MCF 10A (cell line): ENCODE measurements at places on chromosomes 2 and 18. TPM values are rescaled to one million over a fixed set of nuclear protein-coding genes. Genes with fewer than 3 reads are reported as not detected.

CRYBA2 gene
- total RNA-seq, result not detected in 2 replicates

ITM2C gene
- 20.4 and 21.9 TPM in 2 replicates for total RNA-seq

DNA sequence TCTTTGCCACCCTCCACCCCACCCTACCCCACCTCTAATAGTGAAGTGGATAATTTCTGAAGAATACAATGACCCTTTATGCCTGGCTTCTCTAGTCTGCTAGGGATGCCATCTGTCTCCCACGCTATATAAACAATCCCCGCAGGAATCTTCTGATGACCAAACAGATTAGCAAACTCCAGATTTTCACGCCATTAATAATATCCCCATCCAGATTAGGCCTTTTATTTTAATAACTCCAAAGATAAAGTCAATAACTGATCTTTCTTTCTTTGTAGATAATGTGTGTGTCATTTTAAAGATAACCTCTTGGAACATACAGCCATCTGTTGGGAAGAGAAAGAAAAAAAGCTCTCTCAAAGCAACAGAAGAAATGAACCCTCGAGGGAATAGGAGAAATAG lies 47.9 kb upstream of the CCDC150 start:
- H3K27ac ChIP-seq, result no peak overlapping the region
- no peak for DNase-seq
- H3K4me3 ChIP-seq, result peak overlapping the region; percentile 78
- peaks cover 10% of the 10 kb centered on the region for H3K4me1 ChIP-seq
- H3K36me3 ChIP-seq, result peaks cover 11% of the 10 kb centered on the region

DNA sequence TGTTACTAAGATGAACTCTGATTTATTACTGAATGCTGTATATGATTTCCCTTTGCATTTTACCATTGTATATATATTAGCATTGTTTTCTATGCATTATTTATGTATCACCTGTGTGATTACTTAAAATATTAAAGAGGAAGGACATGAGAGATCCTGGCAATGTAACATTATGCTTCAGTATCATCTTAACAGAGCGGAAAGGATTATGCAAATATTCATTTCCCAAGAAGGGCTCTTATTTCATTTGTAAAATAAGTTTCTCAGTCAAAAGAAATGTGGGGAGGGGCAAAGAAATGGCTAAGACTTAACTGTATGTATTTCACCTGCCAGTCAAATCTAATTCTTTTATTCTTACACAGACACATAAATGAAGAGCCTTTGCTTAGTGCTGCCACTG lies 654.2 kb upstream of the PKDCC start:
- H3K36me3 ChIP-seq, result no peaks in the 10 kb centered on the region
- DNase-seq, result no peak
- no peak overlapping the region for H3K4me3 ChIP-seq
- H3K27ac ChIP-seq, result no peak overlapping the region
- peaks cover 31% of the 10 kb centered on the region for H3K27me3 ChIP-seq

GRCh38 chr2:39154944-39155343 lies 34.1 kb upstream of the SOS1 start:
- no peaks in the 10 kb centered on the region for H3K27me3 ChIP-seq
- DNase-seq, result no peak
- H3K27ac ChIP-seq, result no peak overlapping the region

DNA sequence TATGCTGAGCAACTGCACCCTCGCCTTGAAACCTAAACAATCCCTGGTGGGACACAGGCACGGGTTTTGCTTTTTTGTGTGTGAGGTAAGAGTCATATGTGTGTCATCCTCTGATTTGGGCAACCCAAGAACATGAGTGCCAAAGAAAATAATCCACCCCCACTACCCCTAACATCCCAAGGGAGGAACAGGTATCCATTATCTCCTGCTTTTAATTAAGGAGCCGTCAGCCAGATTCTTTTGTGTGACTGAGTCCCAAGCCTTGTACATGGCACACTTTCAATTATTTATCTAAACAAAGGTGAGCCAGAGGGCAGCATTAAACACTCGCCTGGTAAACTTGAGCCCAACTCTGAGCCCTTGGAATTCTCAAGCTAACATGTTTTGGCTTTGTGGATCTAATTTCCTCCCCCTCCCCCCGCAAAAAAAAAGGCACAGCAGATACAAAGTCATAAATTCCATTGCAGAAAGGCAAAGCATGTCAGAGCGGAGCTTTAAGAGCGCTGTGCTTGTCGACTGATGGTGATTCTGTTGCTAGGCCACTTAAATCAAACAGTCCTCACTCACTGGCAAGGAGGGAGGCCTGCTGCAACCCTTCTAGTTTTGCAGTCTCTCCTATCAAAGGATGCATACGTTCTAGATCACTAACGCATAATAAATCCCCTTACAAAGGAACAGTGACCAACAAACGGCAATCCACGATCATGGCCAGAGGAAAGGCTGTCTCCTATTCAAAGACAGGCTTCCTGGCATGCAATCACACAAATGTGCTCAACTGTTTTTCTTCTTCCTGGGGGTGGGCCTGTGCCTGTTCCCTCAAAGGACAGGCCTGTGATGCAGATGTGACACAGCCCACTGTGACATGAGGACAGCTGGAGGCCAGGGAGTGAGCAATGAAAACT lies 143.5 kb upstream of the LMAN1 start:
- no peaks in the 10 kb centered on the region for H3K36me3 ChIP-seq
- peak overlapping the region; percentile 52 for H3K27ac ChIP-seq
- no peak overlapping the region for H3K4me3 ChIP-seq
- peak; percentile 85 for DNase-seq
